Central memory CD8-positive, alpha-beta T cell (primary cell): ENCODE measurements at places on chromosomes 13 and 19.
A peak's percentile ranks its signal among the peaks of the same experiment; 100 is the strongest.

GRCh38 chr13:110713981-110714796 lies 689 bp downstream of the ING1 start:
- DNase-seq = peak; percentile 52

- DNase-seq = no peak
These were observed 1713.1 kb upstream of the PCDH20 start for GRCh38 chr13:63128716-63129115.

GRCh38 chr13:41302743-41303142 lies 8.3 kb upstream of the NAA16 start:
- DNase-seq = no peak

GRCh38 chr19:47096100-47096704 lies 17.4 kb downstream of the ZC3H4 start:
- DNase-seq = no peak

- no peak for DNase-seq
These were observed 4.2 kb upstream of the ZNF486 start for GRCh38 chr19:20162821-20163220.

- no peak for DNase-seq
These were observed 10.0 kb upstream of the SIGLECL1 start for GRCh38 chr19:51240866-51241265.

DNA sequence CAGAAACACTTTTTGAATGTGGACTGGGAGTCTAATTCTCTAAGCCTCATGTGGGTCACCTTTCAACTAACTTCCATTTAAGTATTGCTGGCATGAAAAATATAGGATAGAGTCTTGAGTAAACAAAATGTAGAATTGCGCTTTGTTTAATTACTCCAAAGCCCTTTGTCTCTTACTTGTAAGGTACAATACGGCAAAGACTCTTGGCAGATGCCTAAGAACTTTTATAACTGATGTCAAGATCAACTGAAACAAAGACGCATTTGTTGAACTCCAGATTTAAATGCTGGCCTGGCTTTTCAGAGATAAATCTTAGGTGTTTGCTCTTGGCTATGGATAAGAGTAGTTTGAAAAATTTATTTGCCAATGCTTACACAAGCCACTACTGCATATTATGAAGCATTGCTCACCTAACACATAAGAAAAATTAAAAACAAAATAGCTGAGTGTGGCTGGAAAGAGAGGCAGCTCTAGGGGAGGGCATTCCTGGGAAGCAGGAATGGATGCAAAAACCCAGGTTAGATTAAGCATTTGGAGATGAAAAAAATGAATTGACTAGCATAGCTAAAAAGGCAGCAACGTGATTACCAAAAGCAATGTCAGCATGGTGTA lies 107.3 kb upstream of the STARD13 start:
- no peak for DNase-seq

DNA sequence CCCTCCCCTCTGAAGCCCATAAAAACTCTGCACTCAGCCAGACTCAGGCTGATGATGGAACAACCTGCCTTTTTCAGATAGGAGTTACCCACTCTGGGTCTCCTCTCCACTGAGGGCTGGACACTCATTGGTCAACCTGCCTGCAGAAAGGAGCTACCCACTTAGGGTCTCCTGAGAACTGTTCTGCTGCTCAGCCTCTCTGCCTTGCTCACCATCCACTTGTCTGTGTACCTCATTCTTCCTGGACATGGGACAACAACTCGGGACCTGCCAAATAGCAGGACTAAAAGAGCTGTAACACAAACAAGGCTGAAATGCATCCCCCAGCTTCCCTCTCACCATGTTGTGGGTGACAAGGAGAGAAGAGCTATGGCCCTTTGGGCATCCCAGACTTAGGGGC lies 18.4 kb upstream of the RCBTB2 start:
- no peak for DNase-seq

- no peak for DNase-seq
These were observed 452.7 kb downstream of the SUCLA2 start for GRCh38 chr13:47548294-47548840.

- no peak for DNase-seq
These were observed 92.7 kb downstream of the SGCG start for GRCh38 chr13:23273498-23273897.

DNA sequence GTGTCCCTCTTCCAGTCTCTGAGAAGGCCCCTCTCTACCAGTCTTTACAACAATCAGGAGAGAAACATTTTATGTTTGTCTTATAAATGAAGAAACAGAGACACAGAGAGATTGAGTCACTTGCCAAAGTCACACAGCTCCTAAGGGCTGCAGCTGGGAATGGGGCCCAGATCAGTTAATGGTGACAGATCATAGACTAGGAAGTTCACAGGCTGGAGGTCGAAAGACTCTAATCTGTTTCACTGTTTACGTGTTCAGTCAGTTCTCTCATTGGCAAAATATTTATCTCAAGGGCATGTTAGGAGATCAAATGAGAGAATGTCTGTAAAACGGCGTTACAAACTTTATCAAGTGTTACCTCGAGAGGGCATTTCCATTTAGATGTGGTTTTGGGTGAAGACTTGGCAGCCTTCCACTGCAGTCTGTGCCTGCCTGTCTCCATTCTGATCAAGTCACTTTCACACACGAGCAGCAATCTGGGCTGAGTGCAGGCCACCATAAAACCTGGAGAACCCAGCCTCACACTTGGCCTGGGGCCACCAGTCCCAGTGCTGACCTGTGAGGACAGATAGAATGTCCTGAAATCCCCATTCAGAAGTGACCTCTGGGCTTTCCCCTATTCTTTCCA lies 65.1 kb downstream of the SIAH3 start:
- no peak for DNase-seq

- DNase-seq = no peak
These were observed 123.5 kb downstream of the RXFP2 start for GRCh38 chr13:31862828-31863227.

DNA sequence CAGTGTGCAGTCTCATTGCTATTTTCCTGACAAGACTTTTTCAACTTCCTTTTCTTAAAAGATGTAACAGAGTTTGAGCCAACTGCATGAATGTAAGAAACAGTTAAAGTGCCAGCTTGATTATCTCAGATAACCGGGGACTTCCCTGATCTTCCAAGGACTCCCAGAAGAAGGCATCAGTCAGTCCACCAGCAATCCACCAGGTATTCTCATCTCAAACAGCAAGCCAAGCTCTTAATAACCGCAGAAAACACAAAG lies 350.1 kb downstream of the LIG4 start:
- DNase-seq = no peak

- DNase-seq = no peak
These were observed 8.3 kb upstream of the MISP start for GRCh38 chr19:742540-743075.

DNA sequence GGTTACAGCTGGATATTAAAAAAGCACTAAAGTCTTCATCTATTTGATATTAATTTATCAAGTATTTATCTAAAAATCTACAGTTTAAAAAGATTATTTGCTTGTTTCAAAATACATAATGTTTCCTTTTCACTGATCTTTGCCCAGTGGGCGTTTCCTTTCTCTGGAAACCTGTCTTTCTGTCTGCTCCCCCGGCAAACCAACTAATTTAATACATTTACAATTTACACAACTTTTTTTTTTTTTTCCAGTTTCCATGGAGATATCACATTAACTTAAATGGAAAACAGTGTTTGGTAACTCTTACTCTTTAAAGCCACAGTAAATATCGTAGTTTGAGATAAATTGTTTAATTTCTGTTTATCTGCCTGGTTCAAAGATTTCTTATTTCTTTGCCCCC lies 5.3 kb downstream of the GPC6 start:
- DNase-seq = no peak

DNA sequence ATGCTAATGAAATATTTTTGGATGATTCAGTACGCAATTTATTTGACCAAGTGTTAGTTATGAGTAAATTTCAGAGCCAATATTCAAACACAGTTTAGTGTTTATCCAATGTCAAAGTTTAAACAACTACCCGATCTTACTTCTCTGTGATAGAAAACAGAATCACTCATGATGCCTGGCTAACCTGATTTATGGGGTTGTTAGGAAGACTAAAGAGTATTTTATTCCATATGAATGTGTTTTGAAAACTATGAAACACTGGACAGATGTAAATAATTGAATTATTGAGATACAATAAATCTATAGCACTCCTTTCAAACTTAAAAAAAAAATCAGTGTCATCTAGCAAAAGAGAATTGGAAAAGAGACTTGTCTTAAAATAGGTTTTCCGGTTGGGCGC lies 1181.8 kb downstream of the EFNB2 start:
- DNase-seq = no peak

DNA sequence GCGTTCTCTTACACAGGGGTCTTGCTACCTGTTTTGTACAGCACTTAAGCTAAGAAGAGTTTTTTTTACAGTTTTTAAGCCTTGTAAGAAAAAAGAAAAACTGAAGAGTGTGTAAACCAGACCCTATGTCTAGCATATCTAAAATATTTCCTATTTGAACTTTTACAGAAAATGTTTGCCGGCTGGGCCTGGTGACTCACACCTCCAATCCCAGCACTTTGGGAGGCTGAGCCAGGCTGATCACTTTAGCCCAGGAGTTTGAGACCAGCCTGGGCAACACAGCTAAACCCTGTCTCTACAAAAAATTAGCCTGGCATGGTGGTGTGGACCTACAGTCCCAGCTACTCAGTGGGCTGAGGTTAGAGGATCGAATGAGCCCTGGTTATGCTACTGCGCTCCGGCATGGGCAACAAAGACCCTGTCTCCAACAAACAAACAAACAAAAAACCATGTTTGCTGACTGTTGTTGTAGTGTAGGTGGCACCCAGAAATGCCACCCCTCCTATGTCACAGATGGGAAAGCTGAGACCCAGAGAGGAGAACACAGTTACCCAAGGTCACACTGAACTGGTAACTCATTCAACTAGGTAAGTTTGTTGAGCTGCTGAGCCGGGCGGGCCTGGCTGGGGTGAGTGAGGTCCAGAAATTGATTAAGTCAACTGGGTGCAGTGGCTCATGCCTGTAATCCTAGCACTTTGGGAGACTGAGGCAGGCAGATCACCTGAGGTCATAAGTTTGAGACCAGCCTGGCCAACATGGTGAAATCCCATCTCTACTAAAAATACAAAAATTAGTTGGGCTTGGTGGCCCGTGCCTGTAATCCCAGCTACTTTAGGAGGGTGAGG lies 1.9 kb upstream of the VASP start:
- DNase-seq = no peak

DNA sequence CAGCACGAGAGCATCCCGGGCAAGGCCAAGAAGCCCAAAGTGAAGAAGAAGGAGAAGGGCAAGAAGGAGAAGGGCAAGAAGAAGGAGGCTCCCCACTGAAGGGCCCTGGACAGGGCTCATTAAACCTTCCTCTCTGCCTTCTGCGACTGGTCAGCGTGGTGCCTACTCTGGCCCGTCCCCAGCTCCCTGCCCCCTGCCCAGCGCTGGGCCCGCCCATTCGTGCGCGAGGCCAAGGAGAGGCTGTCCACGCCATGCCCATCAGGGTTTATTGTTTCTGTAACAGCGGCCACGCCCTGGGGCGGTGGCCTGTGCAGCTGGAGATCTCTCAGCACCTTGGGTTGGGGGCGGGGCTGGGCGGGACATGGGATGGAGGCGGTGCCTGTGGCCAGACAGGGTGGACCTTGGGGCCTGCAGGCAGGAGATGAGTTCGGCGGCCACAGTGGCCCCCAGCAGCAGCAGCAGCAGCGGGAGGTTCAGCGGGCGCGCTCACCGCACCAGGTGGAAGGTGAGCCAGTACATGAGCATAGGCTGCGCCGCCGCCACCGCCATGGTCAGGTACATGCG lies 897 bp downstream of the C19orf33 start:
- DNase-seq = no peak

GRCh38 chr13:70170689-70171088 lies 62.4 kb upstream of the KLHL1 start:
- no peak for DNase-seq

DNA sequence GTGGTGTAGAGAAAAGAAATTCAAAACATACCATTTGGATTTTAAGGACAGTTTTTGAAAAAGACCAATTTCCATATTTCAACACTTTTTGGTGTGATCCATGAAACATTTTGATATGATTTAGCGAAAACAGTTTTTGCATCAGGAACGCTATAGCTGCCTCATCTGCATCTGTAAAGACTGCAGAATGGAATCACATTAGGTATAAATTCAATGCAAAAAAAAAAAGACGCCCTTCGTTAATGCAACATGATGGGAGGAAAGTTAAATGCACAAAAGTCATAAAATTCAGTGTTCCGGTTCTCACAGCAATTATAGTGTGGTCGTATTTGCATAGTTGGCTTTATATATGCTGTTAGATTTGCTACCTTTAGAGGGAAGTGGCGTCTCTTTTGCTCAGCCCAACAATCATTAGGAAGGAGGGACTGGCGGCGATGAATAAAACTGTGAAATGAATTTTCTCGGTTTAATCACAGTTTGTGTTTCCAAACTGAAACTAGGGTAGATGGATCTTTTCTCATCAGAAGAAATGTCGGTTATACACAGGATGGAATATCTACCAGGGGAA lies 215.7 kb downstream of the TEX29 start:
- no peak for DNase-seq

DNA sequence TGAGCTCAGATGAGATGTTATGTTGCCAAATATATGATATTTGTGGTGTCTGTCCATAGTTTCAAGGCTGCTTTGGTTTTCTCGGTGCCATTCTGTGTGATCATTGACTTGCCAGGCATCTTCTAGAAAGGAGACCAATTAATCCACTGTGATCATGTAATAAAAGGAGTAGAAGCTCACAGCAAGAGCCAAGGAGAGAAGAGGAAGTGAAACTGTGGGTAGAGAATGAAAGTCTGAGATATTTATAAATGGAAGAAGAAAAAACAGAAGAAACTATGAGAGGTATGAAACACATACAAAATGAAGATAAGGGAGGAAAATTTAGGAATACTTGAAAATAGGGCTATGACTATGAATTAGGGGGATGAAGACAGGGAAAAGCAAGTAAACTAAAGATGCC lies 11.1 kb upstream of the ZNF613 start:
- no peak for DNase-seq

GRCh38 chr19:5059213-5059574 lies 90.3 kb downstream of the KDM4B start:
- DNase-seq = no peak

DNA sequence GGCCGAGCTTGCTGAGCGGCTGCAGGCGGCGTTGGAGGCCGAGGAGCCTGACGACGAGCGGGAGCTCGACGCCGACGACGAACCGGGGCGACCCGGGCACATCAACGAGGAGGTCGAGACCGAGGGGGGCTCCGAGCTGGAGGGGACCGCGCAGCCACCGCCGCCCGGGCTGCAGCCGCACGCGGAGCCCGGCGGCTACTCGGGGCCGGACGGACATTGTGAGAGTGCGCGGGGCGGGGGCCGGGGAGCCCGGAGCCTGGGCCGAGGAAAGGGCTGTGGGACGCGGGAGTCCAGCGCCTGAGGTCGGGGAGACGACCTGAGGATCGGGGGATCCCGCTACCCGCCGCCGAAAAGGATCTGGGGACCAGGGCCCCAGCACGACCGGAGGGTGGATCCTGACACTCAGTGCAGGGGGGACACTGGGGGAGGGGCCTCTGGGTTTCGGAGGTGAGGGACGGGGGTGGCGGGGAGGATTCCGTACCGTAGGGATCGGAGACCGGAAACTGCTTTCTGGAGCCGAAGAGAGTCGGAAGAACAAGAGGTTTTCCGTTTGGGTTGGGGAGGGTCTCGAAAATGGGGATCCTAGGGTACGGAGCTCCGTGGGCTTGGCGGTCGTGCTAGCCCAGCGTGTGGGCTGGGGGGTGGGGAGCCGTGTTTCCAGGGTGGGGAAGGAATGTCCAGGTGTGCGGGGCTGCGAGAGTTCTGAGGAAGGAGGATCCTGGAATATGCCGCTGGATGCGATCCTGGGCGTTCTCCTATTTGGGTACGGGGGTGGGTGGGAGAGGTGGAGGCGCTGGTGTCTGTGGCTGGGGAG lies 616 bp downstream of the HNRNPUL1 start:
- DNase-seq = peak; percentile 24
